OCI-LY7 (cell line): ENCODE measurements at places on chromosomes 6 and 20. TPM values are rescaled to one million over a fixed set of nuclear protein-coding genes. Genes with fewer than 3 reads are reported as not detected.
A peak's percentile ranks its signal among the peaks of the same experiment; 100 is the strongest.

- DNase-seq = no peak
These were observed 346.8 kb upstream of the ARID1B start for GRCh38 chr6:156430386-156430785.

- DNase-seq = no peak
These were observed 31.4 kb downstream of the RALGAPA2 start for GRCh38 chr20:20680991-20681508.

- DNase-seq = no peak
These were observed 138.3 kb upstream of the CDYL start for GRCh38 chr6:4637691-4638433.

- DNase-seq = no peak
These were observed 12.0 kb downstream of the ZCCHC3 start for GRCh38 chr20:309306-309840.

GRCh38 chr20:41249411-41250281 is 67.9 kb downstream of the ZHX3 start:
- DNase-seq = peak; percentile 31

- no peak for DNase-seq
These were observed 263.1 kb upstream of the HSF2 start for GRCh38 chr6:122136386-122136785.

GRCh38 chr6:971981-972640 is 279.2 kb upstream of the EXOC2 start:
- DNase-seq = no peak

GRCh38 chr6:97462031-97462430 is 179.0 kb upstream of the MMS22L start:
- no peak for DNase-seq

DNA sequence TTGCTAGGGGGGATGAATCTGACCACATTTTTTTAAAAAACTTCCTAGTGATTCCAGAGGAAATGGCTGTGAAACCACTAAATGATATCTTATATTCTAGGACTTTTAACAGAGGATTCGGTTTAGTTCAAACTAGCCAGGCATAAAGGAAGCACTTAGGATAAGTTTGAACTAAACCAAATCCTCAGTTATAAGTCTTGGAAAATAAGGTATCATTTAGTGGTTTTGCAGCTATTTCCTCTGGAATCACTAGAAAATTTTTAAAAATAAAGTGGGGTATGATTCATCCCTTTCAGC is 327.9 kb upstream of the QKI start:
- DNase-seq = no peak

DNA sequence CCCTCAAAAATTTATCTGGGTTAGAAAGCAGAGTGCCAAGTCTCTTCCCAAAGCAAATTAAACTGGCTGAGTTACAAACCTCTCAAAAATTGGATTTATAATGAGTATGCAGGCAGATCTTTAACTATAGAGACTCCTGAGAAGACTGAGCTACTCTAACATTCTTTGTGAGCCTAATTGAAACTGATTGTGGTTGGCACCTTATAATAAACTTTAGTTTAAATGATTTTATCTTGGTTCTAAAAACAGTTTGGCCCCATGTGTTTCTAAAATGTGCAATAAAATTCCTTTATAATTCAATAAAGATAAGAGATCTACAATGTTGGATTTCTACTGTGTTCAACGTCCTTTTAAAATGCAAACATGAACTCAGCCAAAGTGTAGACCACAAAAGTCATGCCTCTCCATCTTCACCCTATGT is 480.2 kb upstream of the RNF217 start:
- DNase-seq = no peak

DNA sequence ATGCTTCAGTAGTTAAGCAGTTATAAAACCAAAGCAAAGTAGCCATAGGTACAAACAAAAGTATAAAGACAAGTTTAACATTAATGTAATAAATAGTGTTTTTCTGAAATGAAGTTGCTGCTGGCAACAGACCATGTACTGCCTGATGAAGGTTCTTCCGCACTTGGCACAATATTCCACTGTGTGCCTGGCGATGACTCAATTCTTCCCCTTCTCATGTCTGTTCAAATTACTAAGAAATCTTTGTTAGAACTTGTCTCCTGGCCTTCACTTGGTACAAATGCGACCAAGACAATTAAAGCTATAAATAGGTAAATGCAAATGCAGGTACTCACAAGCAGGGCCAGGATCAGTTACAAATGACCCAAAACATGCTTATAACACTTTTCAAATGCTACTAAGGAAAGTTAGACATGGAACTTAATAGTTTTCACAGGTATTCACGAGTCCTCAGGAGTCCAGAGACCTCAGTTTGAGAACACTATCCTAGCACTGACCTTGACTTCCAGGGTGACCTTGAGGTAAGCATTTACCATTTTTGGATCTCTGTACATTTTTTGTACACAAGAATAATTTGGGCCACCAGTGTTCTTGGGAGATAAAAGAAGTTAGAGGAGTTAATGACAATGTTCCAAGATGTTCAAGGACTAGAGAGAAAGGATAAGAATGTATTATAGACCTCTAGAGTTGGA is 8.1 kb upstream of the DDR1 start:
- no peak for DNase-seq

DNA sequence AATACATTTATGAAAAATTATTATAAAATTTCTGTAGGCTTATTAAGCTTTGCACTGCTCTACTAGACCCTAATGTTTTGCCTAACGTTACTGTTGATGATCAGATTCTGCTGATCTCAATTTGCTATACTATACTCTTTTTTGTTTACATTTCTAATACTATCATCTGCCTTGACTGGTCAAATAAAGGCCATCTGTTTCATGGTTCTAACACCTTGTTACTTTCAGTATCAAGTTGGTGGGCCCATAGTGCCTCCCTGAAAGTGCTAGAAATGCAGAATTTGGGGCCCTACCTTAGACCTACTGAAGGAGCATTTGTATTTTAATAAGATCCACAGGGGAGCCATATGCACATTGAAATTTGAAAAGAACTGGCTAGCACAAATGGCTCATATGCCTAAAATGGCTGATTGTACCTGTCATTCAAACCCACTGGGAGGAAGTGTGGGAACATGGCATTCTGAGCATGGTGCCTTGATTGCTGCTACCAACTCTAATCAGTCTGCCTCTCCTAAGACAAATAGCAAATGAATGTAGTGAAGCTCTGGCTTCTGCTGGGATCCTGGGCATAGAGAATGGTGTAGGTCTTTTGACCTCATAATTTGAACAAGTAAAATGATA is 199.1 kb upstream of the BTBD3 start:
- no peak for DNase-seq

DNA sequence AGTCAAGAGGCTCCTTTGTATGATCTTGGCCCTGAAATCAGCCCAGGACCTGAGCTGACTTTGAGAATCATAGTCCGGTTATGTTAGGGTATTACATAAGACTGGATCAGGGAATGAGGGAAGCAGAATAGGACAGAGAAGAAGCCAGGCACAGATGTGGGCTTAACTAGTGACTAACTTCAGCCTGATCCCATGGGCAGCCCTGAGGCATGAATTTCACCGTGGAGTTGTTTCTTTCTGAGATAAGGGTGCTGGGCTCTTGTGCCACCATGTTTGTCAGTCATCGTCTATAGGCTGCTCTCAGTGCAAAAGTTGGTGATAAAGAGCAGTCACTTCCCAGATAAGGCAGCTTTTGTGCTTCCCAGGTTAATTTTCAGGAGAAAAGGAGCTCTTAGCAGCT is 544.7 kb upstream of the SPTLC3 start:
- DNase-seq = no peak

GRCh38 chr6:79257381-79258205 is 23.1 kb upstream of the HMGN3 start:
- no peak for DNase-seq

- peak; percentile 51 for DNase-seq
These were observed 82.2 kb downstream of the TRERF1 start for GRCh38 chr6:42369568-42369967.

DNA sequence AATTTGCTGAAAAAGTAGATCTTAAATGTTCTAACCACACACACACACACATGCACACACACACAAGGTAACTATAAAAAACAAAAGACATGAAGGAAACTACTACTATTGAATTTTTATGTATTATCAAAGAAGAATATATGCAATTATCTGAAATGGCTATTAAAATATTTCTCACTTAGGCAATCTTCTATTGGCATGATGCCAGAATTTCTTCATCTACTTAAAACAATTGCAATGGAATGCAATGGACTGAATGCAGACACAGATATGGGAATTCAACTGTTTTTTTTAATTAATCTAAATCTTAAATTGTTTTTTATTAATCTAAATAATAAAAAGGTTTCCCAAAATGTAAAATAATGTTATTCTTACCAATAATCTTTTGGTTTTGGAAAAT is 152.6 kb upstream of the SMLR1 start:
- no peak for DNase-seq

GRCh38 chr6:90253631-90254030 is 43.0 kb downstream of the BACH2 start:
- no peak for DNase-seq

GRCh38 chr6:2658788-2659187 is 91.9 kb downstream of the MYLK4 start:
- DNase-seq = peak; percentile 43

- DNase-seq = no peak
These were observed 82.5 kb downstream of the B3GAT2 start for GRCh38 chr6:70874181-70874913.

GRCh38 chr20:33645072-33645358 is 17.1 kb upstream of the C20orf144 start:
- DNase-seq = no peak

- no peak for DNase-seq
These were observed 2.2 kb downstream of the MDFI start for GRCh38 chr6:41640426-41640825.

- no peak for DNase-seq
These were observed 31.4 kb downstream of the B4GALT5 start for GRCh38 chr20:49682278-49682677.

DNA sequence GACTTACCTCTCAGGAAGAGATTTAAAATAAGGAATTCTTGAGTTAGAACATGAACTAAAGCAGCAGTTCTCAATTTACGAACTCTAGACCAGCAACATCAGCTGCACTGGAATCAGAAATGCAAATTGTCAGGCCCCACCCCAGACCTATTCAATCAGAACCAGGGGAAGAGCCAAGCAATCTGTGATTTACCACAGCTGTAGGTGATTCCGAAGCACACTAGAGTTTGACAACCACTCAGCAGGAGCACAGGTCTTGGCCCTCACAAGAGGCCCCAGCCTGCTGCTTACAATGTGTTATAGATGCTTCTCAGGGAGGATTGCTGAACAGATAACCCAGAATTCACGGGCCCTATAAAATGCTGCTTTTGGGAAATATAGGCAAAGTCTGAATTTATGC is 279.2 kb downstream of the PTPRK start:
- no peak for DNase-seq

DNA sequence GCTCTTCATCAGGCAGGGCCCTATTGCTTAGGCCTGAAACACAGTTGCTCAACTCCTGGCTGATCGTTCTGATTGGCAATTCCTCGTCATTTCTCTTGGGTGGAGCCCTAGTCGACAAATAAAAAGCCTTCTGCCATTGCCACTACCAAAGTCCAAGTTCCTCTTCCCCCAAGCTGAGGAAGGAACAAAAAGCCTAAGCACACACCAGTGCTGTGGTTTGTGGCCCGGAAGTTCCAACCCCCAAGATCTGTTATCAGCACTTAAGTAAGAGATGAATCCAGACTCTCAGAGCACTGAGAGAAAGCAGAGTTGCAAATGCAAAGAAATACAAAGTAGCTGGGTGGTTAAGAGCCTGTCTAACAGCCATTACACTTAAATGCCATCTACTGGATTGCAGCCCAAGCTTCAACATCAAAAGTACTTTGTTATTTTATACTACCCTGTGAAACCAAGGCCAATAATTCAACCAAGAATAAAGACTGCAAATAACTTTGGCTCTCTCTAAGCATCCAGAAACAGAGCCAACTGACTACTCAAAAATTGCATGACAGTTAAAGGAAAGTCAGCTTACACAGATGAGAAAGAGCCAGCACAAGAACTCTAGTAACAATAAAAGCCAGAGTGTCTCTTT is 1024.0 kb downstream of the GRIK2 start:
- DNase-seq = no peak

DNA sequence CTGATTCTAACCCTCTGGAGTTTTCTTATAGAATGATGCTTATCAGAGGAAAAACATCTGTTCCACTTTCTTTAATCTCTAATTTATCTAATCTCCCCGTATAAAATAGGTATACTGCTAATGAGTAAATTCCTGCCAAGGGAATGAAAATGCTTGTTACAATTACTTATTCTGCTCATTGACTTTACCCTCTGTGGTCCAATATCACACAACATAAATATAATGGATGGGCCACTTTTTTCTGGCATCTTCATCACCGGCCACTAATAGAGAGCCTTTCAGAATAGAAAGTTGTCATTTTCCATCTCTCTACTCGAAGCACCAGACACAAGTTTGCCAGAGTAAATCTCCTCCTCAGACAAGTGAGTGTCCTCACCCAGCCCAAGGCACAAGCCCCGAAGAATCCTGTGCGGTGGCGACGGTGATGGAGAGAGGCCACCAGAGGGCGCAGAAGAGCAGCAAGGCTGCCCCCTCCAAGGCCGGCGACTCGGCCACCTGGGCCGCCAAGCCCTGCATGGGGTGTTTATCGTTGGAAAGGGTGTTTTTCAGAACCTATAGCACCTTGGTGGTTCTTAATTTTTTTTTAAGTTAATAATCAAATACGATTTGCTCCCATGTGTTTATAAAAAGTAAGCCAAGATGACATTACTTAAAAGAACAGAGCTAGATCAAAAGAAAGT is 212.9 kb upstream of the ARID1B start:
- DNase-seq = peak; percentile 89

DNA sequence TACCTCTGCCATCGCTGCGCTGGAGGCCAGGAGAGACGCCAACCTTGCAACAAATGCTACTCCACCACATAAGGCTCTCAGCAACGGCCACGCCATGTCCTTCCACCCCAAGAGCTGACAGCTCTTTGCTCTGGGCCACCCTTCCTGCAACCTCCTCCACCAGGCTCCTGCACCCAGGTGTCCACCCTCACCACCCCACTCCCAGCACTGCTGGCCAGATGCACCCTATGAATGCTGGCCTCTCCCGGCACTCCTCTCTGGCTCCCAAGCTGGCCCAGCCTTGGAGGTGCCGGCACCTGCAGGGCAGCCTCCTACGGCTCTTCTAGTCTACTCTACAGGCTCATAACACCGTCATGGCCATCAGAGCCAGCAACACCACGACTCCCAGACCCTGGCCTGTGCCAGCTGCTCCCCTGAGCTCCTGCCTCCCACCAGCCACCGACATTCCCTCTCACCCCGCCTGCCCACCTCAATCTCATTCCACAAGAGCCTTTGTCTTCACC is 11.2 kb downstream of the TAF4 start:
- no peak for DNase-seq

Gene KCNQ5
- 25.8 and 26.1 TPM in 2 replicates for total RNA-seq

Gene SLC35B3
- 13.9 and 16.1 TPM in 2 replicates for total RNA-seq

Gene HLA-DOA
- 55.0 and 65.4 TPM in 2 replicates for total RNA-seq

Gene SIRT5
- 23.6 and 30.5 TPM in 2 replicates for total RNA-seq

Gene PTCHD4
- not detected in 2 replicates for total RNA-seq

Gene MTO1
- 72.5 and 90.3 TPM in 2 replicates for total RNA-seq

Gene NMBR
- total RNA-seq = not detected in 2 replicates

Gene ASIP
- 0.70 and 0.82 TPM in 2 replicates for total RNA-seq

Gene SIRPB1
- not detected in 2 replicates for total RNA-seq

Gene FAM209B
- total RNA-seq = not detected in 2 replicates

Gene PTGIS
- not detected in 2 replicates for total RNA-seq
